ENCODE measurements at places on chromosomes 7 and 10.

DNA sequence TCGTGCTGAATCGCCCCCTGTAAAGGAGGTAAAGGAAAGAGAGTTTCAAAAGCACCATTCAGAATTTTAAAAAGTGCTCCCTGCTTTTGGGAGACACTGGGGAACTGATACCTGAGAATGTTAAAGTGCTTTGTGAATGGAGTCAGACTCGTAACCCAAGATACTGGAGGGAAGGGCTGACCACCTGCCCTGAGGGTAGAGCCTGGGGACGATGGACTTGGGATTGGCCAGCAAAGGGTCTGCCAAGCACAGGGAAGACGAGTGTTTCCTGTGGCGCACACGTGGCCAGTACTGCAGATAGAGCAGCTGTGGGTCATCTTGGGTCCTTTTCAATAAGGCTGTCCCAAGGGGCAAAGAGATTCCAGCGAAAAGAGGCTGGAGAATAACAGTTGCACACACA lies 1284.1 kb upstream of the AUTS2 start:
- DNase-seq, result no peak

DNA sequence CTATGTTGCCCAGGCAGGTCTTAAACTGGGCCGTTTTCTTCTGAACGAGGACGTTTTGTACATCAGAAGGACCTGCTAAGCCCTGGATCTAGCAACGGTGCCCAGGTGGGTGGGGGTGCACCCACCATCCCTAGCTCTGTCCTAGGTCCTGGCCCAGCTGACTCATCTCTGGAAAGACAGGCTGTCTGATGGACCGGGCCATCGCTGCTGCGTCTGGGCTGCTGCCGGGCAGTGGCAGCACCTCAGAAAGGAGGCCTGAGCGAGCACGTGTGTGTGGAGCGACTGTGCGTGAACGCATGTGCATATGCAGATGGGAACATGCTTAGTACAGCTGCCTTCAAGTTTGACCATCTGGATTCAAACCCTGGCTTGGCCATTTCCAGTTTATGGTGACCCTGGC lies 7.3 kb upstream of the ELFN1 start:
- DNase-seq, result no peak

- DNase-seq, result peak; percentile 34
Measured at GRCh38 chr7:83161186-83161585, 1.5 kb downstream of the PCLO start.

DNA sequence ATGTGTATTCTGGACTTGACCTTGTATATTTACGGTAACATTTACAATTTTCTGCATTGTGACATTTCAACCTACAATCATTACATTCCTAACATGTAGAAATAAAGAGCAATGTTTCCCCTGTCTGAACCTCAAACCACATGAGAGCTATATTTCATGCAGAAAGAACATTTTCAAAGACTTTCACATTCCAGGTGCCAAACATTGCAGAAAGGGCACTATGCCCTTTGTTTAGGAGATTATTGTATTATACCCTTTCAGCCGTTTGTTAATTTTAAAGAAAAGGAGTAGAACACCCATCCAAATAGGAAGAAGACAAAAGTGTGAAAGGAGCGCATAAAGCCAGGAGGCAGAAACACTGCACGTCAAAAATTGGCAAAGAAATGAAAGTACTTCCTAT lies 260.4 kb downstream of the RELN start:
- no peak for DNase-seq

DNA sequence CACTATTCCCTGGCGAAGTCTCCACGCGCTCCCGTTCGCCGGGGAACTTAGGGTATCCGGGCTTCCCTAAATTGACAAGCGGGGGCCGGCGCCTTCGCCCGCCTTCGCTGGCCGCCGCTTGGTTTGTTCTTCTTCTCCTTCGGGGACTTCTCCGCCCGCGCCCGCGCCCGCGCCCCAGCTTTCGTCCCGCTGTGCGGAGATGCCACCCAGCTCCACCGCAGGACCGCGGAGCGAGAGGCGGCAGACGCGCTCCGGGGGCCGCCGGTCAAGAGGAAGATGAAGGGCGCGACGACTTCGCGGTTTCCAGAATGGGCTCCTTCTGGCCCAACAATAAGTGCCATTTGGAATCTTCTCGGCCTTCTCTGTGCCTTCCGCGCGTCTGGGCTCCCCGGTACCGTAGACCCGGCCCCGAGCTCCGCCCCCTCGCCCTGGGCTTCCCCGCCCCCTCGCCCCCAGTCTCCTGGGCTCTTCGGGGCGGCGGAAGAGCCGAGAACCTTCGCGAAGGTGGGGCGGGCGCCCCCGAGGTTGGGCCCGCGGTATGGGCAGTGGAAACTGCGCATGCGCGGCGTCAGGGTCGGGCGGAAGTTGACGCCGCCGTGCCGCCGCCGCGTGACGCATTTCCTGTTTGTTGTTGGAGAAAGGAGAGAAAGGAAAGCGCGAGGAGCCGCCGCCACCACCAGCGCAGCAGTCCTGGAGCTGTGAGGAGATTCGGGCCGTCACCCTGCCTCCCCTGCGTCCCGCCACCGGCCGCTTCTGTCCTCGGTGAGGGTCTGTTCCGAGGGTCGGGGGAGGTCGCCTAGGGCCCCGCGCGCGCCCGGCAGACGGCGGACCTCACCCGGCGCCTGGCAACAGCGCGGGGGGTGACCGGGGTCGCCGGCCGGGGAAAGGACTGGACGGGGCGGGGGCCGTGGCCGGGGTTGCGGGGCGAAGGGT lies at the start of gene DNAJB6:
Gene DNAJB6 (plus strand): TSS at position 622 of the 933 bp plus-strand sequence. CDS start 21,569 bp downstream, outside the sequence.
- peak; percentile 88 for DNase-seq

DNA sequence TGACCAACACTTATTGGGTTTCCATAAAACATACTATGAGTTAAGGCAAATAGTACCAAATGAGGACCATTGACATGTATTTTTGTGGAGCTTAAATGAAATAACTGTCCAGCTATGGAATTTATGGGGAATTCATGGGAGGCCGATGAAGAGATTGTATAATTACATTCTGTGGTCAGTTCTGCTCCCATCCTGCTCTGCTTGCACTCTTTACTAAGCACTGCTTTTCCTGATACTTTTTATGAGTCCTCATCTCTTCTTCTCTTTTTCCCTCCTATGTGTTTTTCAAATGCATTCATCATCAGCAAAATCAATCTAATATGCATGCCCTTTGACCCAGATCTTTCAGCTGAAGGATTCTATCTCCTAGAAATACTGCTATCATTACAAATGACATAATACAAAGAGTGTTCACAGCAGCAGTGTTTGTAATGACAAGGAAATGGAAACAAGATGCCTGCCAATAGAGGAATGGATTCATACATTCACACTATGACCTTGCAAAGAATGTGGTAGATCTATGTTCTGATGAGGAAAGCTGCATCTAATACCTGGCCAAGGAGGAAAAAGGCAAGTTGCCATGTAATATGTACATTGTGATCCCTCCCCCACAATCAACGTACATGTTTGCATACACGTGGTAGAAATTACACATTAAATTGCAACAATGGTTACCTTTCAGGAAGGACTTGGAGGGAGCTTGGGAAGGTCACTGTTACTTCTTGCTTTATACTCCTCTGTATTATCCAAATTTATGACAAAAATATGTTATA lies 73.9 kb downstream of the PCGF5 start:
- DNase-seq, result no peak

GRCh38 chr10:18429335-18429734 lies 222.1 kb downstream of the NSUN6 start:
- DNase-seq, result no peak

DNA sequence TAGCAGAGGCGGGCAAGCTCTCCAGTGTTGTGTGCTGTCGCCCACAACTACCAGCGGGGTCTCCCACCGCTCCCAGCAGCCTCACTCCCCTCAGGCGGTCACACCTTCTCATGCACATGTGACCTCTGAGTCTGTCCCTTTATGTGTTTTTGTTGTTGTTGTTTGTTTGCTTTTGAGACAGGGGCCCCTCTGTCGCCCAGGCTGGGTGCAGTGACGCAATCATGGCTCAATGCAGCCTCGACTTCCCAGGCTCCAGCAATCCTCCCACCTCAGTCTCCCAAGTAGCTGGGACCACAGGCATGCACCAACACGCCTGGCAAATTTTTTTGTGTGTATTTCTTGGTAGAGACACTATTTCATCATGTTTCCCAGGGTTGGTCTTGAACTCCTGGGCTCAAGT lies 1.5 kb downstream of the CPSF4 start:
- no peak for DNase-seq

DNA sequence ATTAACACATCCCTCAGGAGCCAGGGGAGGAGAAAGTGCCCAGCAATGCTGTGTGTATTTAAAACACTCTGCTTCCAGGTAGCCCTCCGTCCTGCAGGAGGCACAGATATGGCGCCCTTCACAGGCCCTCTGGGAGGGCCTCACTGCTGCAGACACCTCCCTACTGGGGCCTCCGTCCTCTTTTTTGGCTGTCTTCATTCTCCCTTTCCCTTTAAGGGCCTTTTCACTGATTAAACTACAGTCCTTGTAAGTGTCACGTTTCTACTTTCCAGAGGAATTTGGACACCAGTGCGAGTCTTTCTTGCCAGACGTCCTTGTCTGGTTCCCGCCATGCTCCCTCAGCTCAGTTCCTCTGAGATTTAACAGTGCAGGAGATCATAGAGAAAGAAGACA lies 39.7 kb upstream of the MKRN1 start:
- DNase-seq, result no peak

DNA sequence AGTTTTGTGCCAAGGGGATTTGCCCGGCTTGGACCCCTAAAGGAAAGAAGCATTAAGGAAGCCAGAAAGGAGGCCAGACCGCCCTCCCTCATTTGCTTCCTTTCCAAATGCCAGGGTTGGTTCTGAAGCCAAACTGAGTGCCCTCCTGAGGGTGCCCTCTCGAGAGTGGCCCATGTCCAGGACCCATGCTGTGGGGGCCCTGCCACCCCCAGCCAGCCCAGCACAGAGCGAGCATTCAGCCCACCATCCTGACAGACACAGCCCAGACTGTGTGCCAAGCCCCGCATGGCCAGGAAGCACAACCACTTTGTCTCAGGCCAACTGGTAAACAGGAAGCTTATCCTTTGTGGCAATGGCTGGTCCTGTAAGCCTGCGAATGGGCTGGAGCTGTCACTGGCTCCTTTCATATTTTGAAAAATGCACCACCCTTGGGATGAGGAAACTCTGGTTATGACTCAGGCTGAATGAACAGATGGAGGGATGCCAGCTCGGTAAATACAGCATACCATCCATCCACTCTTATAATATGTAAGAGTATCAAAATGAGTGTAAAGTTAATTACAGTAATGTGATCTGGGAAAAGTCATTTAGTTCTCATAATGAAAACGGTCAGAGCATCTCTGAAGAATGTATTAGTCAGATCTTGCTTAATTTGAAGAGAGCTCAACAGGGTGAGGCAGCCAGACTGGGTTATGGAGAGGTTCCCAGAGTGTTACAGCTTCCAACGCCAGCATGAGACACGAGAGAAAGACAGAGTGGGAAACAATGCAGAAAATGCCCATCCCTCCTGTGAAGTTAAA lies 65.0 kb downstream of the STK17A start:
- DNase-seq, result peak; percentile 75

- no peak for DNase-seq
Measured at GRCh38 chr10:118342638-118343020, 505 bp upstream of the FAM204A start.

DNA sequence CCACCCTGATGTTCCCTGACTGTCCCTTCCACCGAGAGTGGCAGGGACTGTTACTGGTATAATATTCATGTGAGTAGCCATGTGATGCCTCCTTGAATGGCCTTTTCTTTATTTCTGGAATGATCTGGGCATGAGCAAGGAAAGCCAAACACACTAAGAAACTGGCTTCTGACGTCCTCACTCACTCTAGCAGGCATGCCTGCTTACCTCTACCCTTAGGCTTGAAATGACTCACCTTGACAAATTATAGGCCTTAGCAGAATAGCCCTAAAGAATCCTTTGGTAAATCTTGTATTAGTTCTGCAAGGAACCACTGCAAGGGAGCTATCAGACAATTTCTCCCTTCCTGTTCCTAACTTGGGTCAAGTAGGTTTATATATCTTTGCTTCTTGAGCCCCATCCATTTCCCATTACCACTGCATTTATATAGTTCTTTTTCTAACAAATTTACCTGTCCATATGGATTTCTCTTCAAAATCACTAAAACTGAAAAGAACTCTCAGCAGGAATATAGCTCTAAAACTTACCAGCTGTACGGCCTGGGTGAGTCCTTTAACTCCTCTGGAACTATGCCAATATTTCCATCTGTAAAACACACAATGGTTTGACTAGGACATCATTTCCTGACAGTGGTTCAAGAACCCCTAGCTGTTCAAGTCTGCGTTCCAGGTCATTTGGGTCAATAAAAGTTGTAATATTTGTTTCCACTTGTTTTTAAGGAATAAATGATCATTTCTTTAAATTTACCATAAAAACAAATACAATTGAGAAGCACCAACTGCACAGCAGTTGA lies 13.0 kb upstream of the NDUFA5 start:
- no peak for DNase-seq

GRCh38 chr10:22305721-22306120 lies 10.5 kb upstream of the COMMD3 start:
- DNase-seq, result no peak

- DNase-seq, result peak; percentile 61
Measured at GRCh38 chr10:60114765-60115586, 208.6 kb upstream of the CCDC6 start.

DNA sequence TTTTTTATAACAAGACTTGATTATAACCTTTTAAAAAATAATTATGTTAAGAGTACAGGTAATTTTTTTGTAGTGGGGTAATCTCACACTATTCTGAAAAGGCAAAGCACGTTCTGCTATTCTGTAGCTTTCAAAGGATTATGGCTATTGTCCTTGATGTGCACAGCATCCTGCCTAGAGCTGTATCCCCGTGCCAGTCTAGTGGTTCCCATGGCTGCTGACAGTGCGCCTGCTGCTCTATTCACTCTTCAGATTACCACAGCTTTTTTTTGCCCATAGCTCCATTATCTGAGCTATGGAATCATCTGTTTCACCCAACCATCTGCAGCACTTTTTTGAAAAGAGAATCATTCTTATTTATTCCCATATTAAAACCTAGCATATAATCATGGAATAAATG lies 723.4 kb downstream of the PHTF2 start:
- DNase-seq, result no peak

DNA sequence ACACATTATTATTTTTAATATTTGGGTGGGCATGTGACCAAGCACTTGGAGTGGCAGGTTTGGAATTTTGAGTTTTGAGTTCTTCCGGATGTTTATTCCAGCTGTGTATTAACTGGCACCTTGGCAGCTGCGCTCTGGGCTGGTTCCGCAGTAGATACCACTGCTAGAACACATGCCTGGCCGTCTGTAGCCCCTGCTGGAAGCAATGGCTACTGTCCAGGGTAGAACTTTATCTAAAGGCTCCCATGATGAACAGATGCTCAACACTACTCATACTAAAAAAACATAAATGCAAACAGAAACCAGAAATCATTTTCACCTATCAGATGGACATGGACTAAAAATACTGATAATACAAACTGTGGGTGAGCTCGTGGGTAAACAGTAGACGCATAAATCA lies 19.4 kb upstream of the SH3PXD2A start:
- DNase-seq, result no peak

- no peak for DNase-seq
Measured at GRCh38 chr7:134850066-134850465, 70.6 kb downstream of the CALD1 start.

DNA sequence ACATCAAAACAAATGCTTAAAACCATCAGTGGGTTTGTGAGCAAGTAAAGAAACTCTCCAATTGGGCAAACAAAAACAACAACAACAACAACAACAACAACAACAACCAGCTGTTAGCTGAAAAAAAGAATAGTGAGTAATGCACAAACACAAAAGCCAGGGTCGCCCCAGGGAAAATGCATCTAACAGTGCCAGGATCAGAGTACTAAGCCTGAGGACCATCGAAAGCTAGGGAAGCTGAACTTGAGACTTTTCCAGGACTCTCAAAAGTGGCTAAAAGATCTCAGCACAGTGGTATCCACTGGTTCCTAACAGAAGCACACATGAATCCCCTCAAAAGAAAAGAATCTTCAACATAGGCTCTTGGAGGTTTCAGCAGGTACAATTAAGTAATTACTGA lies 83.3 kb downstream of the CPXM2 start:
- no peak for DNase-seq

Measured in Kasumi-1 (cell line).